ENCODE measurements at places on chromosomes 2 and 18.

GRCh38 chr2:134625311-134625710 is 93.5 kb downstream of the TMEM163 start:
- DNase-seq, result no peak

- DNase-seq, result no peak
Observed at GRCh38 chr18:3554811-3555427, 104.9 kb downstream of the TGIF1 start.

DNA sequence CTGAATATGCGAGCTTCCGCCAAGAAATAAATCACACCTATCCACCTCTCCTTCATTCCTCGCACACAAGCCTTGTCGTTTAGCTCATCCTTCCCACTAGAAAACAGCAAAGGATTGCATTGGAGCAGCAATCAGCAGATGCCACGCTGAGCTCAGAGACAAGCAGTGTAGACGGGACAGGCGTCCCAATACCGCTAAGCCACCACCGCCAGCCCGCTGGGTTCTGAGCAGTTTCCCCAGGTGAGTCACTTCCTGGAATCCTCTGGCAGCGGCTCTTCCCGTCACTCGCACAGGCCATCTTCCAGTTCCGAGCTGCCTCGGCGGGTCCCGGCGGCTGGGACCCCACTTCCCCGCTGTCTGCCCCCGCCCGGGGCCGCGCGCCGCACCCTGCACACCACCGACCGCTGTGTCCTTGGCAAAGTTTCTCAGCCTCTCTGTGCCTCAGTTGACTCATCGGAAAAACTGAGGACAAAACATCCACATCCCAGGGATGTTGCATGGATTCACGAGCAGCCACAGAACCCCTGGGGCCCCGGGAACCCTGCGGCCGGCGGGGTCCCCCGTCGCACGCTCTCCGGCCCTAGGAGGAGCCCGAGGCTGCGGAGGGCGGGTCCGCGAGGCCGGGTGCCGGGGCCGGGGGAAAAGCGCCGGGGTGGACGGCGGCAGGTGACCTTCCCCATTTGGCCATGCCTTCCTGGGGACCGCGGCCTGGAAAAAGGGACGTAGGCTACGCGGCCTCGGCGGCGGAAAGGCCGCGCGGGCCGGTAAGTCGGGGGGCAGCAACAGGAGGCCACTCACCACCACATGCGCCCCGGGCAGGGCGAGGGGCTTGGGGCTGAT is 573 bp downstream of the KDSR start:
- DNase-seq, result peak; percentile 75

- no peak for DNase-seq
Observed at GRCh38 chr2:172561270-172561669, 5.4 kb downstream of the PDK1 start.

- no peak for DNase-seq
Observed at GRCh38 chr2:147512206-147512605, 332.6 kb upstream of the ACVR2A start.

DNA sequence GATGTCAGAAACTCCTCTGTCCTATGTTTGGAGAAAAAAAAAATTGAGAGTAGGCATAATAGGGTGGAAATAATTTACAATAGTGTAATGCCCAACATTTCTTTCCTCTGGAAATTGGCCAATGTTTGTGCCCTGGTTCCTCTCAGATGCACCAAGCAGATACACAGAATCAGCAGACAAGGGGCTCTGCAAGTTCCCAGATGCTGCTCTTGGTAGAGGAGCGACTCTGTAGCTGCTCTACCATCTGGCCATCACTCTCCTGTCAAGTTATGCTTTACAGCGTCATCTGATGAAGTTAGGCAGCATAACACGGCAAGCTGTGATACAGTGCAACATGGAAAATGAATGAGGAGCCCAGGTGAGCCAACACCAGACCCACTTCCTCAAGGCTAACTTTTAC is 1.6 kb downstream of the DYTN start:
- DNase-seq, result no peak

GRCh38 chr2:118062669-118063068 is 25.6 kb upstream of the INSIG2 start:
- DNase-seq, result peak; percentile 57

- no peak for DNase-seq
Observed at GRCh38 chr2:149586898-149587219, 716 bp downstream of the MMADHC start.

- no peak for DNase-seq
Observed at GRCh38 chr2:126571403-126571802, 84.6 kb upstream of the GYPC start.

DNA sequence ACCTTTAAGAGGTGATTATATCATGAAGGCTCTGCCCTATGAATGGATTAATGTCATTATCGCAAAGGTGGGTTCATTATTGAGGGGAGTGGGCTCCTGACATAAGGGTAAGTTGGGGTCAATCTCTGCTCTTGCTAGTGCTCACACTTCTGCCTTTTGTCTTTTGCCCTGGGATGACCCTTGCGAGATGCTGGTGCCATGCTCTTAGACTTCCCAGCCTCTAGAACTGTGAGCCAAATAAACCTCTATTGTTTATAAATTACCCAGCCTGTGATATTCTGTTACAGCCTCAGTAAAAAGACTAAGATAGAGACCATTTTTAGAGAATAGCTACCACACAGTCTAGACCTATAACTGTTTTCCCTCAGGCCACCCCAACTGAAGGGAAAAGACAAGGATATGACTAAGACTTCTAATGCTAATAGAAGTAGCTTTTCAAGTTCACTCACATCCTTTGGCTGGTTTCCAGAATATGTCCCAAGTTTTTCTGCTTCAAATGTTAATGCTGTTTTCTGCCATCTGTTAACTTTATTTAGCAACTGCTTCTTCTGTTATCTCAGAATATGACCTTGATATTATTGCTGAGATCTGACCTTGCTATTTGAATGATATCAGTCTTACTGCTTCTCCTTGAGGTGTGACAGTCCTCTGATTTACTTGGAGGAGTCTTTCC is 65.1 kb upstream of the STAM2 start:
- DNase-seq, result no peak

- no peak for DNase-seq
Observed at GRCh38 chr2:16404551-16405300, 260.9 kb downstream of the CYRIA start.

- no peak for DNase-seq
Observed at GRCh38 chr18:21262979-21263378, 20.9 kb downstream of the GREB1L start.

DNA sequence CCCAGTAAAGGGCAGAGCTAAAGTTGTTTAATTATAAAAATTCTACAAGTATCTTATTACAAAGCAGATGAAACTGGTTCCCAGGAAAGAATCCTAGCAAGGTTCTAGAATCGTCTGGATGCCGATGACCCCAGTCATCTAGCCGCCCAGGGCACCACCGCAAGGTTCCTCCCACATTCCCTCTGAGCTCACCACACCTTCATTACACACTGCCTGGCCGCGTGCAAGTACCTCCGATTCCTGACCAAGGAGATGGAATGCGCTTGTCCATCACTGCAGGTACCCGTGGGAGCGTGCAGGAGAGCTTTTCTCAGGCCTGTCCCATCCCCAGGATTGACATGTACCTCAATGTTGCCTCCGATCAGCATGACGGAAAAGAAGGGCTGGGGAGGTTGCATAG is 158.5 kb downstream of the LAMA1 start:
- DNase-seq, result peak; percentile 62

- no peak for DNase-seq
Observed at GRCh38 chr2:234846599-234847363, 105.0 kb upstream of the SH3BP4 start.

DNA sequence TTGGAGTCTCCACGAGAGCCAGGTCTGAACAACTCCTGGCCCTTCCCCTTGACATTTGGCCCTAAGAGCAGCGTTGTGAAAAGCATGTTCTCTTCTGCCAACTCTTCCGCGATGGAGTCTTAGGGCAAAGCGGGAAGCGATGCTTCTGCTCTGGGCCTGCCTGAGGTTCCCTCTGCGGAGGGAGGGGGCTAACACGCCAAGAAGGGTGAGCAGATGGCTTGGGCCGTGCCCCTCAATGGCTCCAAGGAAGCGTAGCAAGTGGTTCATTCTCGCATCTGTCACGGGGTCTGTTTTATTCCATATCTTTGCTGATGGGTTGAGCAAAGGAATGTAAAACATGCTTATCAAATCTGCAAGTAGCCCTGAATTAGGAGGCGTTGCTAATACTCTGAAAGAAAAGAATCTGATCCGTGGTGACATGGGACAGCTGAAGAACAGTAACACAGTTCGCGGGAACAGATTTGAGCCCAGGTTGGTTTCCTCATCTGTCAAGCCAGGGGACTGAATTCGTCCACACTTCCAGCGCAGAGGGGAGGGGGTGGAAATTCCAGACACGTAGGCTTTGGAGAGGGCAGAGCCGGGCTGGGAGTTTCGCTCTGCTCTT is 38.0 kb downstream of the DNMT3A start:
- no peak for DNase-seq

- no peak for DNase-seq
Observed at GRCh38 chr2:205511221-205511620, 171.1 kb upstream of the NRP2 start.

- DNase-seq, result no peak
Observed at GRCh38 chr2:146985753-146986152, 859.1 kb upstream of the ACVR2A start.

- no peak for DNase-seq
Observed at GRCh38 chr2:222960126-222960525, 91.9 kb upstream of the KCNE4 start.

DNA sequence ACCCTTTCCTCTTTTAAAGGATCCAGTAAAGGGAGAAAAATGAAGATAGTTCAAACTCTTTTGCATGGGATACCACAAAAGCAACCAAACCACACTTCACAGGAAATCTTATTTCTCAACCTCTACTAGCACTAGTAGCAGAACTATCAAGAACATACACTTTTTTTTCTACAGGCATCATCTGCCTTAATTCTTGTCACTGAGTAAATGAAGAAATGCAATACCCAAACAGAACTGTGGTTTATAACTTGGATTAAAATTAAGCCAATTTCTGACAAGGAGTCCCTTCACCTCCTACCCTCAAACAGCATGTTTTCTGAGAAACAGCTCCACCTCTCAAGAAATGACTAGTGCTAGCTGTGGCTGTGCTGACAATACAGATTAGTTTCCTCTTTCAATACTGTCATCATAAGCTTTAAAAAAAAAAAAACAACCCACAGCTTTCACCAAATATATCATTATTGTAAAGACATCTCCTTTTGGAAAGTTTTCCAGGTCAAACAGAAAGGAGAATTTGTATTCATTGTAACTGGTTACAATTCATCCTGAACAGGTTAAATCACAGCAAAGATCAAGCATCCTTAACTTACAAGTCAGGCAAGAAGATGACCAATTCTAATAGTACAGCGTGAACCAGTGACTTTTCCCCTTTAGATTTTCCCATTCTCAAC is 44.4 kb downstream of the PTPN2 start:
- DNase-seq, result no peak

GRCh38 chr2:201279079-201279478 is 18.7 kb downstream of the CASP8 start:
- DNase-seq, result no peak

GRCh38 chr2:205555566-205556230 is 126.6 kb upstream of the NRP2 start:
- DNase-seq, result no peak

DNA sequence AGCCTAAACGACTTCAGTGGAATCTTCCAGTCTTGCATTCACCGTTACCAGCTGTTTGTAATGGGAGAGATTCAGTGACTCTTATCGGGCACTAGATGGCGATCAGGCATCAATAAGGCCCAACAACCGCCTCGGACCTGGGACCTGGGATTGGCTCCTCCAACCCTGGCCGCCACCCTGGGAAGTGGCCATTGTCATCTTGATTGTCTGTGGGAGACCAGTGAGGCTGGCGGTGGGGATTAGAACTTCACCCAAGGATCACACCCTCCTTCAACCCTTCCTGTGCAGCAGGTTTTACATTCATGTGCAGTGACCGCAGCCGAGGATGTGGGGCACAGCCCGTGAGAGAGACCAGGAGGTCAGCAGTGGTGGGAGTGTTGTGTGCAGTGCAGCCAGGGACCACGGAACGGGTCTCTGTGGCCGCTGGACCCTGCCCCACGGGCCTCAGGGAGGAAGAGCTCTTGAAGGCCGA is 85.3 kb downstream of the SPP2 start:
- peak; percentile 86 for DNase-seq

GRCh38 chr2:237558961-237559641 is 7.3 kb upstream of the PRLH start:
- peak; percentile 12 for DNase-seq

DNA sequence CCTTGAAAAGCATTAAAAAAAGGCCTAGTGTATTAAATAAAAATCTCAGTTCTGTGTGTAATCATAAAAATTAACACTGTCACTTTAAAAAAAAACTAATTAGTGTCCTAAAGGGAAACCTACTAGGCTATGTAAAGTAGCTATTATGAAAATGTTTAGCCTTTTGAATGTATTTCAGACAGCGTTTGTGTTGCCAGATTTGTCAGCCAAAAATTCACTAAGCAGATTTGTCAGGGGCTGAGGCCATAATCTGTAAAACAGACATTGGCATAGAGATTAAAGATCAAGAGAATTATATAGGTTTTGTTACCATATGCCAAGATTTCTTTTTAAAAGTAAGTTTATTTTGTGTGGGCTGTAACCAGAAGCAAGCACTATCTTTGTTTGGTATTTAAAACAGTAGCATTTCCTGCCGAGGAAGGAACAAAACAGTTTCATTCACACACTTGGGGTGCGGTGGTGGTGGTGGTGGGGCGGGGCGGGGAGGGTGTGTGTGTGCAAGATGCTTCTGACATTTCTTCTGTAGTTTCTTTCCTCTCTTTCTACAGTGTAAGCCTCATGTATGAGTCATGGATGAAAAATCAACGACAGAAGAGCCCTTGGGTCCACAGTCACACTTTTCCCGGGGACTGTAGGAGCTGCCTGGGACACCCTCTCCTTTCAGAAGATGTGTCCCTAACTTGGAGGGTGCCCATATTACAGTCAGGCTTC is 328.5 kb upstream of the FANCL start:
- peak; percentile 37 for DNase-seq

GRCh38 chr2:74031221-74031620 is 46.5 kb downstream of the TET3 start:
- DNase-seq, result no peak

DNA sequence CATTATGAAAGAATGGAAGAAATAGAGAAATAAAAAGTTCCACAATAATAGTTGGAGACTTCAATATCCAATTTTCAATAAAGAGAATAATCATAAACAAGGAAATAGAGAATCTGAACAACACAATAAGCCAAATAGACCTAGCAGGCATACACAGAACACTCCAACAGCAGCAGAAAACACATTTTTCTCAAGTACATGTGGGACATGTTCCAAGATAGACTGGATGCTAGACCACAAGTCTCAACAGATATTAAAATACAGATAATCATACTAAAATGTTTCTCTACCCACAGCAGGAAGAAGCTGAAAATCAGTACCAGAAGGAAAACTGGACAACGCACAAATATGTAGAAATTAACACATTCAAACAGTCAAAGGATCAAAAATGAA is 113.9 kb downstream of the USP34 start:
- no peak for DNase-seq

GRCh38 chr2:219507581-219508443 is 6.5 kb upstream of the ASIC4 start:
- no peak for DNase-seq

Measured in SW480 (cell line).